ENCODE measurements at places on chromosomes 1 and 21.

GRCh38 chr1:212915245-212916091, 34.9 kb upstream of the VASH2 start:
- DNase-seq = no peak

GRCh38 chr1:58933599-58933926, 149.7 kb upstream of the JUN start:
- no peak for DNase-seq

DNA sequence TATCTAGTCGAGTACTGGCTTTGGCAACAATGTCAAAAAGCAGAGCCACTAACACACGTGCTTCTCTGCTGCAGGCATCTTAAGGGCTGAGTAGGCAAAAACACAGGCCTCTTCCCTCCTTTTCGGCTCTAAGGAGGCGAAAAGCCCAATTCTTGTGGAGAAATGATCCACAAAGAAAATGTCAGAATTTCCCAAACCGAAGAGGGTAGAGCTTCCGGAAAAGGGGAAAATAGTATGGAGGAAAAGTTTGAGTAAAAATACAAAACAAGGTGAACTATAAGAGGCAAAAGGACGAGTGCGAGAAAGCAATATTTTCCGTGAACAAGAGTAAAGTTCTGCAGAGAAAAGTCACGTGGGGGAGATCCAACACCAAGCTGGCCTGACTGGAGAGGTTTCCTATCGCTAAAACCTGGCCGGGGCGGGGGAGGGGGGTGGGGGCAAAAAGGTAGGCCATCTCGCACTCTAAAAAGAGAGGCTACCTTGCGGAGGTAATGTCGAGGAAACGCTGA, 551 bp downstream of the ZRANB2 start:
- peak; percentile 5 for DNase-seq

DNA sequence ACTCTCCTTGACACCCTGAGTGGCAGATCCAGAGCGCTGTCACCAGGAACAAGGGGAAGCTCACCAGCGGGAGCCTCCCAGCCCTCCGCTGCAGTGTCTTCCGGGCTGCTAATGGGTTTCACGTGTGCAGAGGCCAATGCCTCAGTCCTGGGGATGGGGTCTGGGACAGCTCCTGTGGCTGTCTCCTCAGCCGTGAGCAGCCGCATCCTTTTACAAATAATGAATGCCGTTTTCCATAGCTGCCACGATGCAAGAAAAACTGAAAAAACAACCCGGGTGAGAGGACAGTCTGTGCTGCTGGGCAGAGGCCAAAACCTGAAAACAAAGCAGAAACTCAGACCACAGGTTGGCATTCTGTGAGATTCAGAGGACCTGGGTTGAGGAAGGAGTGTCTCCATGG, 212.2 kb upstream of the RAB4A start:
- no peak for DNase-seq

- no peak for DNase-seq
Measured at GRCh38 chr1:186295980-186296379, 79.1 kb downstream of the TPR start.

- DNase-seq = no peak
Measured at GRCh38 chr1:78275906-78276685, 214.7 kb upstream of the PTGFR start.

DNA sequence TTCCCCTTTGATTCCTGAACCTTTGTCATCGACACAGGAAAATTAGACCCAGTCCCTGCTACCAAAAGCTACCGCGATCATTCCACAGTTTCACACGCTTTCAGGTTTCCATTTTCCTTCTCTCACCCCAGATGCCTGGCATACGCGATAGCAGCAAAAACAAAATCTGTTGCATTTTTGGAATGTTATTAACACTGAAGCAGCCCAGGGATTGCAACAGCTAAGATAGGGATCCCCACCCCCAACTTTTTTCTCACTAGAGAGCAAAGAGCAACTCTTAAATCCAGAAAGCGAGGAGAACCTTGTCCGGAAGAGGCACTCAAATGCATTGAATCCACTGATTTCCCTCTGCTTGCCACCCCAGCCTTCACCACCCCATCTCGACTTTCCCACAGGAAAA, 8.9 kb downstream of the OVAAL start:
- DNase-seq = no peak

GRCh38 chr1:212067787-212068186, 32.2 kb downstream of the DTL start:
- no peak for DNase-seq

DNA sequence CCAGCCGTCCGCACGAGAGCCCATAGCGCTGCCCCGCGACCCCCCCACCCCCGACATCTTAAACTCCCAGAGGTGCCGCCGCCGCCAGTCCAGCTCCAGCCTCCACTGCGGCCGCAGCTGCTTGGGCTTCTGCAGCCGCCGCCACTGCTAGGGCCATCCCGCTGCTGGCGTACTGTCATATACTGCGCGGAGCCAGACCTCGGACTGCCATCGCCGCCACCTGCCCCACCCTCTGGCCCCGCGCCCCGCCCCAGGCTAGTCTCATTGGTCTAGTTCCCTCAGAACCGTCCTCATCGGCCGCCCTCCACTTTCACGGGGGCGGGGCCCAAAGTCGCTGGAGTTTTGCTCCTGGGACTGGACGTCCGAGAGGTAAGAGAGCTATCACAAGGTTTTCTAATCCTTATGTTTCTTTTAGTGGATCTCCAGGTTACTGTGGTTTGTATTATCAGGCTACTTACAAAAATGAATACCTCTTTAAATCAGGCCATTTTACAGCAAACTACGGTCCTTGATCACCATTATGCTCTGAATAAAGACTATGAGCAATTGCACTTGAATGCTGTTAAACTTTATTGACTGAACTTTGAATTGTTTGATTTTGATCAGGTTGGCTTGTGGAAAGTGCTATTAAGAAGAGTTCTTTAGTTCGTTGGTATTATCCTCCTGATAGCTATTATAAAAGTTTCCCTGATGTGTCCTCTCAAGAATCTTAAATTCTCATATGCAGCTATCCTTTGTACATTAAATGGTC, 2.8 kb upstream of the CD1D start:
- no peak for DNase-seq

- DNase-seq = no peak
Measured at GRCh38 chr1:112169517-112169916, 180.0 kb upstream of the KCND3 start.

GRCh38 chr1:117128323-117129079, 7.0 kb upstream of the TRIM45 start:
- DNase-seq = no peak

DNA sequence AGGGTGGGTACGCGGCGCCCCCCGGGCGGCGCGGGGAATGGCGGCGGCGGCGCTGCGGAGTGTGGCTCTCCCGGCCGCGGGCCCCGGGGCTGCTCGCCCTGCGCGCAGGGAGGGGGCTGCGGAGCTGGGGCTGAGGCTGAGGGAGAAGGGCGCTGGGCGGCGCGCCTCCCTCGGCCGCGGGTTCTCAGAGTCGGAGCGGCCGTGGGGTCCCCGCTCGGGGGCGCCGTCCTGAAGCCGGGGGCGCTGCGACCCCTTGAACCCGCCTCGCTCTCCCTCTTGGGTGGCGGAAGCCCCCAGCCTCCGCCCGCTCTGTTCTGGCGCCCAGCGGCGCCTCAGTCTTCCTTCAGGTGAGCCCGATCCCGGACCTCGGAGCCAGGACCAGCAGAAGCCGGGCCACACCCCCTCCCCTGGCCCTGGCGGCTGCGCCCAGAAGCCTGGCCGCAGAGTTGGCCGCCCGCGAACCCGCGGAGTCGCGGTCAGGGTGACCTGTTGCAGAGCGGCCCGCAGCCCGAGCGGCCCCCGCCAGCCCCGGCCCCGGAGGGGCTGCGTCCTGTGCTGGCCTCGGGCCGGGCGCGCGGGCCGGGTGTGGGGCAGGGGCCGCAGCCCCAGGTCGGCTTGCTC, 532 bp downstream of the RALGPS2 start:
- DNase-seq = no peak

GRCh38 chr1:28925350-28925891, 11.1 kb downstream of the EPB41 start:
- no peak for DNase-seq

All from activated CD4-positive, alpha-beta T cell treated with anti-CD3 and anti-CD28 coated beads for 24 hours (primary cell).